ENCODE measurements at places on chromosomes 2 and 18.

DNA sequence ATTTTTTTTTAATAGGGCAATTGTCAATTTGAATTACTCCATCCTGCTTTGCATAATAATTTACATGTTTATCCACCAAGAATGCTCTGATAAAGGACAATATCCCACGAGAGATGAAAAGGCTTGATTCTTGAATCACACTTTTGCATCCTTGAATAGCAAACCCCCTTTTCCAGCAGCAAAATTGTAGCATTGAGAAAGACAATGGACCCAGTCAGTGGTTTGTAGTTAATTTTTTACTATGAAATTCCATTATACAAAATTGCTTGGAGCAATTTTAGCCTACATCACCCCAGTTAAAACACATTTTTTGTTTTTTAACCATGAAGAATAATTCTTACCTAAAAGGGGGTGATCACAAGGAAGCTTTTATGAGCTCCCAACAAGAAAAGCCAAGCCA, 255.1 kb downstream of the RND3 start:
- DNase-seq: no peak

DNA sequence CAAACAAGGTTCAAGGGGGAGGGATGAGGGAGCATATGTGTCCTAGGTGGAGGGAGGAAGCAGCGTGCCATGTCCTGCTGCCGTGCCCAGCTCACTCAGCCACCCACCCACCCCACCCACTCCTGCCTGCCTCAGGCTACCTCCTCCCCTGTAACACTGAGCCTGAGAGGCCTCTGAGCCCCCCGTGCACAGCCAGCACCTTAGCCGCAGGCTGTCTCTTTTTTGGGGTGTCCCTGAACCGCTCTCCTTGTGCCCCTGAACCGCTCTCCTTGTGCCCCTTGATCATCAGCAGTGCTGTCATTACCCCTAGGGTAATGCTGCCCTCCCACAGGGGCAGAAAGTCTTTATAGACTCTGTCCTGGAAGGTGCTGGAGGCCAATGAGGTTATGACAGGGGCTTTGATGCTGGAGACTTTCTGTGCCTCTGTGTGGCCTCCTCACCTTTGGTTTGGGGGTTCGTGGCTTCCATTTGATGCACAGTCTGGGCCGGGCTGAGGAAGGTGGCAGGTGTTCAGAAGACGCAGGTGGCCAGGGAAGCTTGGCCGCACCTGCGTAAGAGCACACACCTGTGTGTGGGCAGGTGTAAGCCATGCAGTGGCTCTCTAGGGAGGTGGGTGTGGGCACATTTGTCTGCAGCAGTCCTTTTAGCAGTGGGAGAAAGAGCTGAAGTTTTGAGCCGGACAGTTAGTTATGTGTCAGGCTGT, 140.0 kb downstream of the SEPTIN10 start:
- DNase-seq: no peak

- no peak for DNase-seq
These were observed 13.2 kb downstream of the GALR1 start for GRCh38 chr18:77262643-77263465.

GRCh38 chr18:39558658-39559057, 1993.1 kb upstream of the CELF4 start:
- DNase-seq: no peak

All from pons (tissue), 1 donor.